ENCODE measurements at places on chromosomes 7 and 10.

- no peak for DNase-seq
Observed at GRCh38 chr7:70622936-70623335, 509.0 kb upstream of the GALNT17 start.

DNA sequence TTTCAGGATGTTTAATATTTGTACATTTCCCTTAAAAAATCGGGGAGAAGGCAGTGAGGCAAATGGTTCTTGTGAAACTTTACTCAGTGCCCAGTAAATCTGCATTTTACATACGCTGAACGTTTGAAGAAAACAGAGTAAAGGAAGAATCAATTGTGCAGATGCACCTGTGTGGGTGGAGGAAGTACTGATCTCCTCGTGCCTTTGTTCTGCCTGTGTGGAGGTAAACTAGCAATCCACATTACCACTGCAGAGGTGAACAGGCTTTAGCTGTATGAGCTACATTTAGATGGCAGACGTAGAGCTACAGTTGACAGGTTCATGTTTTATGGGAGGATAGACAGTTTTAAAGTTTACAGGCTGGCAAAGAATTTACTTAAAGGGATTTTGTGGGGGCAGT, 62.7 kb upstream of the VIPR2 start:
- DNase-seq: no peak

GRCh38 chr7:84248843-84249242, 54.3 kb upstream of the SEMA3A start:
- no peak for DNase-seq

GRCh38 chr10:119575991-119576390, 20.8 kb downstream of the TIAL1 start:
- DNase-seq: no peak

- no peak for DNase-seq
Observed at GRCh38 chr10:43200538-43201390, 62.5 kb downstream of the CSGALNACT2 start.

DNA sequence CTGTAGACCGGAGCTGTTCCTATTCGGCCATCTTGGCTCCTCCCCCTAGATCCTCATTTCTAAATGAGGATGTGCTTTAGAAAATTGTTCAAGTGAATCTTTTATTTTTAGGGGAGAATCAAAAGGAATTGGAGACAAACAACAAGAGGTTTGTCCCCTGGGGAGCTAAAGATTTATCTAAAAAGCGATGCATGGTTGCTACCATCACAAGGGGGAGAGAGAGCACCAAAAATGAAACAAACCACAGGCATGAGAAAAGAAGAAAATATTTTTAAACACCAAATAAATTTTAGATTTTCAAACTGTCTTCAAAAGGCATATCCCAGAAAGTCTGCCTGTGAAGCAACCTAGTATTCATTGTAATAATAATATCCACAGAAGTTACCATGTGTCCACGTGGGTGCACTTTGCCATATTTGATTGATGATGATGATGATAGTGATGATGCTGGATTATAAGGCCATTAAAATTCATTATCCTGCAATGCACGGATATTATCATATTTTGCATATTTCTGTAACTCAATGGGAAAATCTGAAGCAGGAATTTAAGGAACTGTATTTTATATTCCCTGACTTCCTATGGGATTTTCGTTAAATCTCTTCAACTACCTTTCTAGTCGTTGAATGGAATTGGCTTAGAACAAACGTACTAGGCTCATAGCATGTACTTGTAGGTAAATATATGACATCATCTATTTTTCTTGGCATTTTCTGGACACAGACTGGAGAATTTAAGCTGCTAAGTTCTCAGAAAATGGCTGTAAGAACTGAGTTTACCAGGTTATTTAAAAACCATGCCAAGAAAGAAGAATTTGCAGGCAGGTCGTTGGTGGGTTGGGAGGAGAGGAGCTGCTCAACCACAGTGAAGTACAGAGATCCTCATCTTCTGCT, 171.6 kb downstream of the WDR37 start:
- DNase-seq: no peak

DNA sequence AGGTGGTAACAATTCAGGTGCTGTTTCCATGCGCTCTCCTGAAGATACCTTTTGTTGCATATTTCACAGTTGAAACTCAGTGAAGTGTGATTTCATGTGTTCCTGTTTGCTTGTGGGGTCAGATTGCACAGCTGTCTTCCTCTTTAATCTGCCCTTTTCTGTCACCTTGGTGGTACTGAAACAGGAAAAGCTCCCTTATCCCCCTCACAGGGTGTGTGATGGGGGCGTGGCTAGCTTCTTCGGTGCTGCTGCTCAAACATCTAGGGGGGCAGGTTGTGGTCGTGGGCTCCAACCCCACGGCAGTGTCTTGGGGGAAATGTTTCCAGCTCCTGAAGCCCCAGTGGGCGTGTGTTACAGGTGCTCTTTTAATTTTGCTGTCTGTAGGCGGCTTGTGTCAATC, 107.4 kb upstream of the KLF14 start:
- DNase-seq: no peak

DNA sequence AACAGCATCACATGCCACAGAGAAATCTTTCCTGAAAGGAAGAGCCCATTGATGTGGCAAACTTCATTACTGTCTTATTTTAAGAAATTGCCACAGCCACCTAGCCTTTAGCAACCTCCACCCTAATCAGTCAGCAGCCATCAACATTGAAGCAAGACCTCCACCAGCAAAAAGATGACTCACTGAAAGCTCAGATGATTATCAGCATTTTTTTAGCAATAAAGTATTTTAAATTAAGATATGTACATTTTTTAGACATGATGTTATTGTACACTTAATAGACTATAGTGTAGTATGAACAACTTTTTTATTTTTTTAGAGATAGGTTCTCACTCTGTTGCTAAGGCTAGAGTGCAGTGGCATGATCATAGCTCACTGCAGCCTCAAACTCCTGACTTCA, 14.8 kb downstream of the STEAP1B start:
- DNase-seq: no peak

GRCh38 chr7:412313-412710, 107.3 kb downstream of the PDGFA start:
- no peak for DNase-seq

- DNase-seq: peak; percentile 68
Observed at GRCh38 chr7:100568896-100569844, 4.5 kb downstream of the SAP25 start.

All from activated CD4-positive, alpha-beta T cell treated with anti-CD3 and anti-CD28 coated beads, Interleukin-10, Interleukin-2, amounts not matched to agents 100 ng/mL and 50 ng/mL, durations not matched to agents 16 hours and 8 hours (primary cell).